NCI-H1436 treated with DMSO at 0.1 percent for 48 hours (cell line): ENCODE measurements at places on chromosomes 4 and X.

GRCh38 chrX:129748305-129748704 lies 9.5 kb downstream of the XPNPEP2 start:
- no peak for DNase-seq

DNA sequence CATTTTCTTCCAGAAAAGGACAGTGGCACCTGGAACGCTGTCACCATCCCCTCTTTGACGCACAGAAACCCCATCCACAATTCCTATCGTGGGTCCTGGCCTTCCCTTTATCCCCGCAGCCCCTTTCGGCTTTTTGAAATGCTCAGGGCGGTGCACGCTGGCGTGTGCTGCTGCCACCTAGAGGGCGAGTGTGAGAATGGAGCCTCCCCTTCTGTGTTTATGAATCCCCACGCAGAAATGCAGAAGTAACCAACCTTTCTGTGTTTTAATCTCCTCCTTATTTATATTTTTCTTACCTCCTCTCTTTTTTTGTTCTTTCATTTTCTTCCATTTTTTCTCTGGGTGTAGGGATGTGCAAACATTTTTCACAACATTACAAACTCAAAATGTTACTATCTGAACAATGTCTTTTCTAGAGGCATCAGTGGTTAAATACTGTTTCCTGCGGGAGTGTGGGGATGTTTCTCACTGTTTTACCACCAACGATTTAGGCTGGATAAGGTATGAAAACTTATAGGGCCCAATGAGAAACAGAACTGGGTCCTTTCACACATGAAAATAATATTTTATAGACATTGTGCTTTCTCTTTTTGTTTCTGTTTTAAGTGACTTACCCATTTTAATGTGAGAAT lies 50.0 kb downstream of the TMA16 start:
- DNase-seq: no peak

GRCh38 chr4:187218705-187219245 lies 495.1 kb upstream of the FAT1 start:
- no peak for DNase-seq

DNA sequence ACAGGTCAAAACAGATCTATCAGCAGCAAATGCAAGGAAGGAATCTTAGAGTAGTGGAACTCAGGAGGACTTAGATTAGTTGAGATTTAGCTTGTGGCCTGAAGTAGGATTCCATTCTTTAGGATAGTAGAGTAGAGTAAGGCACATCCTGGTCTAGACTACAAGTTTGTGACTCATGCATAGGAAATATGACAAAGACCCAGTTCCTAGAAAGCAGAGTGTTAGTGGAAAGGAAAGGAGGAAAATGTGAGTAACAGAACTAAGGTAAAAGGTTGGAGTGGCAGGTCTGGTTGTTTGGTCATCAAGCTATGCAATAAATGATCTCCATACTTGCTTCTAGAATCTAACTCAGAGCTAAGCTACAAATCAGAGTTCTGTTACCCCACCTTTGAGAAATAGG lies 595.0 kb downstream of the ACTRT1 start:
- DNase-seq: no peak

DNA sequence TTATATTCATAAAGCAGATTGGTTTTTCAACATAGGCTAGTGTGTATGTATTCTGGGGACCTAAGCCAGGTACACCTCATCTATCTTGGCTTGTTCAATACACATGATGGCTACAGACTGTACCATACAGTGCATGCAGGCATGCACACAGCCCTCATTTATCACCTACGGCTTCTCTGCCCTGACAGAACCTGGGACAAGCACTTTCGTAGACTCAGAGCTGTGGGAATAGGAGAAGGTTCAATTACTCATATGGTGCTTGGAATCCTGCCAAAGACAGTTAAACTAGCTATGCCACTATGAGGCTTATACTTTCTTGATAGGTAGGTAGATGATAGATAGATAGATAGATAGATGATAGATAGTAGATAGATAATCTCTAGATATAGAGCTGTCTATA lies 457.2 kb downstream of the GALNTL6 start:
- DNase-seq: peak; percentile 72

- DNase-seq: peak; percentile 58
Observed at GRCh38 chrX:72308566-72309296, 3.0 kb upstream of the CITED1 start.
